ENCODE measurements at places on chromosomes 5 and 9.

GRCh38 chr9:70485273-70485858 lies 70.9 kb upstream of the KLF9 start:
- DNase-seq, result no peak

GRCh38 chr5:170444969-170445505 lies 55.9 kb upstream of the KCNMB1 start:
- DNase-seq, result no peak

DNA sequence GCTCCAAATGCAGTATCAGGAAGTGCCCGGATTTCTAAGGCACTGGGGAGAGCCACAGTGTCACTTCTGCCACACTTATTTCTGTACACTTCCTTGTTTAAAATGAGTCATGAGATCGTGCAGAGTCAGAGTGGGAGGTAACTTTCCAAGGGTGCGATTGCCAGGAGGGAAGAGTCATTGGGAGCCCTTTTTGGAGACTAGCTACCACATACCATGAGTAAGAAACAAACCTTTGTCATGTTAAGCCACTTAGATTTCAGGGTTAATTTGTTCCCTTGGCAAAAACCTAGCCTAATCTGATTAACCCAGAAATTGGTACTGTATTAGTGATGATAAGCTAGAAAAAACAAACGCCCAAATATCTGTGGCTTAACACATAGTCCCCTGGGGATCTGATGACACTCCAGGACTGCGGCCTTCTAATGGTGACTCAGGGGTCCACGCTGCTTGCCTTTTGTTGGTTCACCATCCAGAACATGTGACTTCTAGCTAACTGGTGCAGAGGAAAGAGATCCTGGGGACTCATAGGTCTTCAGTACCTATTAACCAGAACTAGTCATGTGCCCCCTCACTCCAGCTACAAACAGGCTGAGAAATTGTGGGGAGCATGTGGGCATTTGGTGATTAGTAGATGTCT lies 48.6 kb upstream of the TLE1 start:
- no peak for DNase-seq

DNA sequence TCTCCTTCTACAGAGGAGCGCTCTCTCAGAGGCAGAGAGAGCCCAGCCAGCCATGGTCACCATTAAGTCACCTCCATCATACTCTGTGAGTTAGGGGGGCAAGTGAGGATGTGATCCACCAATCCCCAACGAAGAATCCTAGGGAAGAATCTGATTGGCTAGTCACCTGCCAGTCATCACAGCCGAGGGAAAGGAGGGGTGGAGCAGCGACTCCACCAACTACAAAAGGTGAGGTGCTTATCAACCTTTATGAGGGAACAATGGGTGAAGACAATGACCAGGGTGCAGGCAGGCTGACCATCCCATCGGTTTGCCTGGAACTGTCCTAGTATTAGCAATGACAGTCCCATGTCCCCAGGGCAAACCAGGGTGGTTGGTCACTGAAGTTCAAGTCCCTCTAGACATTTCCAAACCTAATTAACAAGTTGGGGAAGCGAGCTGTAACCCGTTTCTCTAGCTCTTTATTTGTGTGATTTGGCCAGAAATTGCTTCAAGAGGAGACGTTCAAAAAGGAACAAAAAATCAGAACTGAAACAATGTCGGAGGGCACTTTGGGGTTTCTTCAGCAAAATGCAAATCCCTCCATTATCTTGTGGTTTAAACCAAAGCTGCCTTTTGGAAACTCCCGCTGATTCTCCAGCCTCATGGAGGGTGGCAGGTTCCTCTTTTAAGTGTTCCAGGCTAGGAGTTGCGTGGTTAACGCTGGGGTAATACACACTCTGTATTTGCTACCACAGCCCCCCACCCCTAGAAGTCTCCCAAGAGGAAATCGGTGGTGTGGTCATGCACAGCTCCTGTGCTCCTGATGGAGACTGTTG lies 18.8 kb upstream of the FCN1 start:
- DNase-seq, result no peak

DNA sequence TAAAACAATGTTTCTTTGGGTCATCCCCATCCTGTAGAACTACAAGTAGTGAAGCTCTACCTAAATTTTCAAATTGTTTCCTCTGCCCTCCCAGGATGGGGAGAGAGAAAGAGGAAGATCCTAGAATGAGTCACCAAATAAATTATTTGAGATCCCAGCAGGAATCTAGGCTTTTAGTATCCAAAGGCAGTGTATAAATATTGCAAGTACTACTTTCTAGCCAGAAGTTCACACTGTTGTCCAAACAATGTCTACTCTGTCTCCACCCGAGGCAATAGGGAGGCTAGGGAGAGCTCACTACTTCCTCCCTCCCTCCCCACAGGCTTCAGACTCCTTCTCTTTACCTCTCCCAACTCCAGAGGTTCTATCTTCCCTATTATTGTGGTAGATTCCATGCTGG lies 362.8 kb downstream of the MRPS30 start:
- no peak for DNase-seq

GRCh38 chr5:16597946-16598694 lies 18.7 kb downstream of the RETREG1 start:
- no peak for DNase-seq

All from H9 (cell line).